Liver (tissue), 10 donors: ENCODE measurements at places on chromosomes 5 and 9. TPM values are rescaled to one million over a fixed set of nuclear protein-coding genes. Genes with fewer than 3 reads are reported as not detected.

Gene LRRC70
- 2.8 TPM for total RNA-seq

Gene SLC6A3
- total RNA-seq, result not detected

Gene MSX2
- total RNA-seq, result 0.08 TPM

Gene OR4F3
- total RNA-seq, result not detected

Gene GFI1B
- total RNA-seq, result 53.6 TPM

Gene TSLP
- total RNA-seq, result 0.25 TPM

- H3K27me3 ChIP-seq, result no peaks in the 10 kb centered on the region
- no peaks in the 10 kb centered on the region for H3K4me1 ChIP-seq
- no peaks in the 10 kb centered on the region for H3K36me3 ChIP-seq
- DNase-seq, result no peak
- no peak overlapping the region for H3K4me3 ChIP-seq
These were observed 37.0 kb upstream of the VDAC1 start for GRCh38 chr5:134041570-134042411.

DNA sequence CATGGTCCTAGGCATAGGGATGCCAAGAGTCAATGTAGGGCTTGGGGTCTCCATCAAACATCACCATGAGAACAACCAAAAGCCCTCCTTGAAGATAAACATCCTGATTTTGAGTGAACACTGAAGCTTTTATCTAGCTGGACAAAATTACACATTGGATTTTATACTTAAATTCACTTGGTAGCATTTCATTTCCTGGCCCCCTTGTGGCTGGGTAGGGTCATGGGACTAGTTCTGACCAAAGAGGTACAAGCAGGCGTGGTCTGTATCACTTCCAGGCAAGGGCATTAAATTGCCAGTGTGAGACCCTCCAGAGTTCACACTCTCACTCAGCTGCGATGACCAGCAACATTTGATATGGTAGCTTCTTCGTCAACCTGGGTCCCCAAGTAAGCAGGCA, 320.3 kb downstream of the ACTL7B start:
- no peaks in the 10 kb centered on the region for H3K4me1 ChIP-seq
- no peak overlapping the region for H3K27ac ChIP-seq
- H3K27me3 ChIP-seq, result no peaks in the 10 kb centered on the region
- no peak overlapping the region for H3K4me3 ChIP-seq
- DNase-seq, result no peak

DNA sequence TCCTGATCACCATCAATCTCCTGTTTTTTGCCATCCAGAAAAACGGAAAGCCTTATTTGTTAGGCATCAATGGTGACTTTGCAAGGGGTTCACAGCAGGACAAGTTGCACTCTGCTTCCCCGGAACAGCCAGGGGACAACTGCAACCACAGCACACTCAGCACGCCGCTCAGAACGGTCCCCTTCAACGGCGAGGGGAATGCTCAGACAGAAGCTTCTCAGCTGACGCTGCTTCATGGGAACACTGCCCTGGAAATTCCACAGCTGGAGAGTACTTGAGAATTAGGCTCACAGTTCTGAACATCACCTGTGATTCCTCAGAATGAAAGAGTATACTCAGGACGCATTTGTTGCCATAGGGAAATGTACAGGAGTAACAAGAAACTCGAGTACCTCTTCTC, 40.1 kb upstream of the PLPP6 start:
- H3K27ac ChIP-seq, result no peak overlapping the region
- H3K27me3 ChIP-seq, result no peaks in the 10 kb centered on the region
- H3K4me3 ChIP-seq, result no peak overlapping the region
- H3K36me3 ChIP-seq, result peaks cover 6% of the 10 kb centered on the region

GRCh38 chr5:76303921-76304320, 99.2 kb upstream of the IQGAP2 start:
- no peak for DNase-seq
- no peak overlapping the region for H3K4me3 ChIP-seq
- H3K36me3 ChIP-seq, result no peaks in the 10 kb centered on the region
- peaks cover 3% of the 10 kb centered on the region for H3K4me1 ChIP-seq

DNA sequence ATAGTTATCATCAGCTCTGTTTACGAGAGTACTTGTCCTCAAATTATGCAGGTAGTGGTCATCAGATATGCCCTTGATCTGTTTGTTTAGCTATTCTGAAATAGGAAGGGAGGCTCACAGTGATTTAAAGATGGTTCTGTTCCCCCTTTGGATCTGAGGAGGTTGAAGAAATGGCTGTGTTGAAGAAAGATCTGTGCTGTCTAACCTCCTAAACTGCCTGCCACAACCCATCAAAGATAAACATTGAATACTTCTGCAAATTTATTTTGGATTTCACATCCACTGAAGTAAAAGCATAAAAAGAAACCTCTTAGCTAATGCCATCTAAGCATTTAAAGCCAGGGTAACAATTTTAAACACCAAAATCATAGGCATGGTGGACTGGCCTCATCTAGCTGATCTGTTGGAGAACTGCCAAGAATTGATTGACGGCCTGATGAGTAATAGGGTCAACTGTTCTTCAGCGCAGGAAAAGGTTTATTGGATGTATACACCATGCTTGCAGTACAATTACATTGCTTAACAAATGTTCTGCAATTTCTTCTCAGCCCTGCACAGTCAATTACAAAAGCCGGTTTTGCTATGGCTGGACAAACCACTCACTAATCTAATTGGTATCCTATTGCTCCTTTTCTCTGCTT, 97.6 kb downstream of the SEMA6A start:
- no peak overlapping the region for H3K4me3 ChIP-seq
- no peak for DNase-seq
- H3K36me3 ChIP-seq, result no peaks in the 10 kb centered on the region
- no peak overlapping the region for H3K27ac ChIP-seq
- H3K27me3 ChIP-seq, result no peaks in the 10 kb centered on the region

- no peak overlapping the region for H3K4me3 ChIP-seq
- peaks cover 10% of the 10 kb centered on the region for H3K4me1 ChIP-seq
- H3K36me3 ChIP-seq, result no peaks in the 10 kb centered on the region
- no peaks in the 10 kb centered on the region for H3K27me3 ChIP-seq
These were observed 4.1 kb downstream of the TRIO start for GRCh38 chr5:14147210-14147609.

- no peak overlapping the region for H3K4me3 ChIP-seq
- H3K36me3 ChIP-seq, result no peaks in the 10 kb centered on the region
- peaks cover 2% of the 10 kb centered on the region for H3K4me1 ChIP-seq
- H3K27me3 ChIP-seq, result no peaks in the 10 kb centered on the region
- H3K27ac ChIP-seq, result no peak overlapping the region
- DNase-seq, result no peak
These were observed 143.7 kb downstream of the C5orf15 start for GRCh38 chr5:133824661-133825254.

DNA sequence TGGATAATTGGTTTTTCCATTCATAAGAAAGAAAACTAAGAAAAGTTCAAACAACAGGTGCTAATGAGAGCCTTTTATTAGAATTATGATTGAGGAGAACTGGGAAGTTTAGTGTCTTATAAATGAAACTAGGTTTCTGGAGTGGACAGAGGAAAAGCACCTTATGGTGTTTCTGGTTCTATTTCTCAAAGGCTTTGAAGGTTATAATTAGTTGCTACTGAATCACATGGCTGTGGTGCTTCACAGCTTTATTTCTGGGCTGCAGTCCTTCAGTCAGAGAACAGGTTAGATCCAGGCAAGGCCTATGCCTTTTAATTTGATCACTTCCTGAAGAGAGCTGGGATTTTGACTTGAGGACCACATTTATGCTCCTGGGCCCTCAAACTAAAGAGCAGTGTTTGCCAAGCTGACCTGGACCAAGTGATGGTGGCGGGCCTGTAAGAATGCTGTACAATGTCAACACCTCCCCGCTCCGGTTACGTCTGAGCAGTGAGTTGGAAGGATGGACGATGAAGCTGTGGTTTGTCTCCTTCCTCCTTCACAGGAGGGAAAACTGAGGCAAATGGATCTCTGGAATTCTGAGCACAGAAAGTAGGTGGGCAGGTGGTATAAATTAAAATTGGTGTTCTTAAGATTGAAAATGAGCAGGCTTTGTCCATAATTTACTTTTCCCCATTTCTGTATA, 56.0 kb downstream of the ZNF462 start:
- H3K4me1 ChIP-seq, result peaks cover 15% of the 10 kb centered on the region
- no peak for DNase-seq
- H3K27ac ChIP-seq, result no peak overlapping the region
- no peaks in the 10 kb centered on the region for H3K36me3 ChIP-seq

DNA sequence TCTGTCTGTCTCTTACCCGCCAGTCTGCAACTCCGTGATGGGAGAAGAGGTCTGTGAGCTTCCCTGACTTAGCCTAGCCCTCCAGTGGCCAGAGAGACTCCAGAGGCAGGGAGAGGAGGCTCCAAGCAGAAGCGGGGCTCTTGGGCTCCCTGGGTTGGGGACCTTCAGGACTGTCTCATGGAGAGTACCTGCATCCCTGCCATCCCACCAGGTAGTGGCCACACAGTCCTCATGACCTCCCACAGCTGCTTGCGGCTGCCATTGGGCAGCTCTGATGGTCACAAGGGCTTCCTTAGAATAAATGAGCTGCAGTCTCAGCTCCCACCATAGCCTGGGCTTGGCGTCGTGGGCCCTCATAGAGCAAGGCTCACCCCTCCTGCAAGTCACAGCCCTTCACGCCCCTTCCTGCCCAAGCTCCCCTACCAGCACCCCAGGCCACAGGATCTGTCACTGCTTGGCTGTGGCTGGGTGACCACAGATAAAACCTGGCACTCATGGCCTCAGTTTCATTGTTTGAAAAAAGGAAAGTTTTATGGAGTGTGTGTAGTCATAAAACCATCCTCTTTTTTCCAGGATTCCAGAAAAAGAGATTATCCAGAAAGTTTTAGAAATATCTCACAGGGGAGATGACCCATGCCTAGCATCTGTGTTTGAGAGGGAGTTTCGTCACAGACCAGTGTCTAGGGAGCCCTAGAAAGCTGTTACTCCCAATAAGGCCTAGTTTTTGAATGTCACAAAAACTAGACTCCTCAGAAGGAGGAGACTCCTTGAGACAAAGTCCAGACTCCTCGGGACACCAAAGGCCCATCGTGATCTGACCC, 48.4 kb downstream of the PPARGC1B start:
- H3K4me3 ChIP-seq, result no peak overlapping the region
- no peak overlapping the region for H3K27ac ChIP-seq
- no peak for DNase-seq
- H3K36me3 ChIP-seq, result no peaks in the 10 kb centered on the region
- no peaks in the 10 kb centered on the region for H3K27me3 ChIP-seq
- peaks cover 9% of the 10 kb centered on the region for H3K4me1 ChIP-seq

DNA sequence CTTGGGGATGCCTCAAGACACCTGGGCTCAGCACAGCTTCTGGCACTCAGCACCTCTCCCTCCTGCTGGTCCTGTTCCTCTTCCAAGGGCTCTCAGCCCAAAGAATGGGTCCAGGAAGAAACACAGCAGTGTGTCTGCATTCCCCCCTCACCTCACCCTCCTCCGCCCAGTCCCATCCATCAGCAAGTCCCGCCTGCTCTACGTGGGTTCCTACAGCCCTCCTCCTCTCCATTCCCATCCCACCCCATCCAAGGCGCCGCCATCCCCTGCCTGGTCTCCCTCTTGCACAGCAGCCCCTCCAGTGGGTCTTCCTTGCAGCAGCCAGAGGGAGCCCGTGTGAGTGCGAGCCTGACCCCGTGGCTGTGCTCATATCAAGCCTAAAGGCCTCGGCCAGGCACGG, 52.3 kb upstream of the RPL26L1 start:
- no peaks in the 10 kb centered on the region for H3K27me3 ChIP-seq
- peaks cover 19% of the 10 kb centered on the region for H3K4me1 ChIP-seq
- H3K27ac ChIP-seq, result no peak overlapping the region
- no peak overlapping the region for H3K4me3 ChIP-seq
- DNase-seq, result no peak

DNA sequence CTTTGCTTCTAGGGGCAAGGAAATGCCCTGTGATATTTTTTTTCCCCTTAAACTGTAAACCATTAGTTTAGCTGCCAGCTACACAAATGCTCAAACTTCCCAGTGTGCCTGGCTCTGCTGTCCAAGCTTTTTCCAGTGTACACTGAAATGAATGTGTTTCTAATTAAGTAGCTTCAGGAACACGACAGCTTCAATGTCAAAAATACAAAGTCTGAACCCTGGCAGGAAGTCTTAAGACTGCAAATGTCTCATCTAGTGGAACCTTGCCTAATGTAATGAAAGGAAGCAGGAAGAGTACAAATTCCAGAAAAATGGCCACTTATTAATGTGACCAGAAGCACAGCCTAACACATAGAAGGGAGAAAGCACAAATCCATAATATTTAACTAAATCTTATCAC, 255.2 kb downstream of the CRB2 start:
- H3K27me3 ChIP-seq, result no peaks in the 10 kb centered on the region
- no peak overlapping the region for H3K27ac ChIP-seq
- no peaks in the 10 kb centered on the region for H3K36me3 ChIP-seq
- DNase-seq, result no peak
- H3K4me3 ChIP-seq, result no peak overlapping the region

DNA sequence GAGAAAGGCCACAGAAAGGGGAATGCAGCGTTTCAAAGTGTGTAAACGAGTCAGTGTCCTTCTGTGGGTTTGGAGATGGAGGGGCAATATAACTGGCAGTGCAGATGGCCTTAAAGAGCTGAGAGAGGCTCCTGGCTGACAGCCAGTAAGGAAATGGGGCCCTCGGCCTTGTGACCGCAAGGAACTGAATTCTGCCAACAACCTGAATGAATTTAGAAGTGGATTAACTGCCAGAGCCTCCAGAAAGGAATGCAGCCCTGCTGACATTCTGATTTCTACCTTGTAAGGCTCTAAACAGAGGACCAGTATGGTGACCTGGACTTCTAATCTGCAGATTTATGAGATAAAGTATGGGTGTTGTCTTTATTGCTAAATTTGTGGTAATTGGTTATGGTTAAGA, 17.5 kb upstream of the NREP start:
- H3K27ac ChIP-seq, result no peak overlapping the region
- H3K4me1 ChIP-seq, result peaks cover 3% of the 10 kb centered on the region
- H3K27me3 ChIP-seq, result no peaks in the 10 kb centered on the region
- no peak for DNase-seq
- no peak overlapping the region for H3K4me3 ChIP-seq

- H3K27ac ChIP-seq, result no peak overlapping the region
- H3K36me3 ChIP-seq, result no peaks in the 10 kb centered on the region
- DNase-seq, result no peak
- no peaks in the 10 kb centered on the region for H3K27me3 ChIP-seq
- no peak overlapping the region for H3K4me3 ChIP-seq
- no peaks in the 10 kb centered on the region for H3K4me1 ChIP-seq
These were observed 17.7 kb downstream of the SLC28A3 start for GRCh38 chr9:84322828-84323227.

- peaks cover 51% of the 10 kb centered on the region for H3K36me3 ChIP-seq
- no peak for DNase-seq
- peaks cover 28% of the 10 kb centered on the region for H3K4me1 ChIP-seq
- no peaks in the 10 kb centered on the region for H3K27me3 ChIP-seq
These were observed 23.5 kb downstream of the SPTAN1 start for GRCh38 chr9:128575916-128576315.
